ENCODE measurements at places on chromosomes 3 and 15.

- no peak for DNase-seq
Observed at GRCh38 chr3:2945121-2945520, 165.1 kb downstream of the IL5RA start.

- no peak for DNase-seq
Observed at GRCh38 chr3:16337856-16338540, 73.0 kb downstream of the OXNAD1 start.

GRCh38 chr3:58487140-58487886 lies 4.6 kb upstream of the KCTD6 start:
- no peak for DNase-seq

DNA sequence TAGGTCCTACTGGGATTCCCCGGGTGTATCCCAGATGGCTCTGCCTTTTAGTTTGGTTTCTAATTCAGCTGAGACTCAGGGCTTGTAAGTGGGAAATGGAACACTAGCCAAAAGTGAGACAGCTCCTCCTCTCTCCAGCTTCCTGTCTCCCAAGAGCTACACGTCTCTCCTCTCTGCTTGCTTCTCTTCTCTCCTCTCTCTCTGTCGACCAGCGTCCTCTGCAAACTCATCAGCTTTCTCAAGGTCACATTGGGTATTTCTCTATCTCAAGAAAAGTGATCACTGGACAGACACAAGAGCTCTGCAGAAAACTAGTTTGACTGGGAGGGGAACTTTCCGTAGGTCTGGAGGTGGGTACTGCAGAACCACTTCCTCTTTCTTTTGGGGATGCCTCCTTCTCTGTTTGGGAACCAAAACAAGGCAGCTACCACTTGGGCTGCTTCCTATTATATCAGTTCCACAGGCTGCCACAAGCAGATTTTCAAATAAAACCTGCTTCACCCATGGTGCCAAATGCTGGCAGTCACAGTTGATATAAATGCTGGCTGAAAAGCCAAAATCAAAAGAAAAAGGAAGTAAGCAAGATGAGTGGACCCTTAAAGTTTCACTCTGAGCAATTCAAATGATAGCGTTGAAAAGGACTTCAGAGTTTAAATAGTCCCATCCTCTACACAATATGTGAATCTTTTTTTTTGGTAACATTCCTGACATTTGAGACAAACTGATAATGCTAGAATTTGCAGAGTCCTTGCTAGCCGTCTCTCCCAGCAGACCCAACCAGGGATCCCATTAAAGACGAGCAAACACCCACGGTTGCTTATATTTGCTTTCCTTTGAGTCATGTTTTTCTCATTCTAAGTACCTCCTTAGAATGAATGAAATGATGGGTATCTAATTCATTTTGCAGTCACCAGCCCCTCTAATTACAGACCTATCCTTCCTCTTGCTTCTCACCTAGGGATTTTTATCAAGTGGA lies 7.2 kb upstream of the DYNC1LI1 start:
- peak; percentile 23 for DNase-seq

GRCh38 chr3:124250053-124250452 lies 258.1 kb upstream of the ROPN1 start:
- no peak for DNase-seq

GRCh38 chr3:181855825-181856224 lies 144.1 kb downstream of the SOX2 start:
- no peak for DNase-seq

DNA sequence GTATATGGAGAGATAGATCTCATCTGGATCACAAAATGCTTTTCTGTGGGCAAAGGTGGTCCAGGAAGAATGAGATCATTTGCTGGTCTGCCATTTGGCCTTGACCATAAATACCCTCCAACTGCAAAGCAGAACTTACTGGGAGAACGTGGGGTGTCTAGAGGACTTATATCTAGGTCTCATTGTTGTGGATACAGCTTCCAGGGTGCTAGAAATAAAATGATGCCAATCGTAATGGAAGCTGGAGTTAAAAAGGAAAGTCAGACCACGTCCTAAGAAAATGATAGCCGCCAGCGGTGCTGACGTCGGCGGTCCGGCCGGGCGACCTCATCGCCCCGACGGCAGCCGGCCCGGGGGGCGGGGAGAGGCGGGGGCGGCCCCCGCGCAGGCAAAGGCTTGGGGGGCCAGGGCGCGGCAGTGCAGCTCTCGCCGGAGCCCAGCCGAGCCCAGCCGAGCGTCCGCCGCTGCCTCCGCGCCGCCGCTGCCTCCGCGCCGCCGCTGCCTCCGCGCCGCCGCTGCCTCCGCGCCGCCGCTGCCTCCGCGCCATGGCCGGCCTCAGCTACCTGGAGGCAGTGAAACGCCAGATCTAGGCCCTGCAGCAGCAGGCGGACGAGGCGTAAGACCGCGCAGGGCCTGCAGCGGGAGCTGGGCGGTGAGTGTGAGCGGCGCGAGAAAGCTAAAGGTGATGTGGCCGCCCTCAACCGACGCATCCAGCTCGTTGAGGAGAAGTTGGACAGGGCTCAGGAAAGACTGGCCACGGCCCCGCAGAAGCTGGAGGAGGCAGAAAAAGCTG lies 89.5 kb downstream of the EOMES start:
- DNase-seq: no peak

DNA sequence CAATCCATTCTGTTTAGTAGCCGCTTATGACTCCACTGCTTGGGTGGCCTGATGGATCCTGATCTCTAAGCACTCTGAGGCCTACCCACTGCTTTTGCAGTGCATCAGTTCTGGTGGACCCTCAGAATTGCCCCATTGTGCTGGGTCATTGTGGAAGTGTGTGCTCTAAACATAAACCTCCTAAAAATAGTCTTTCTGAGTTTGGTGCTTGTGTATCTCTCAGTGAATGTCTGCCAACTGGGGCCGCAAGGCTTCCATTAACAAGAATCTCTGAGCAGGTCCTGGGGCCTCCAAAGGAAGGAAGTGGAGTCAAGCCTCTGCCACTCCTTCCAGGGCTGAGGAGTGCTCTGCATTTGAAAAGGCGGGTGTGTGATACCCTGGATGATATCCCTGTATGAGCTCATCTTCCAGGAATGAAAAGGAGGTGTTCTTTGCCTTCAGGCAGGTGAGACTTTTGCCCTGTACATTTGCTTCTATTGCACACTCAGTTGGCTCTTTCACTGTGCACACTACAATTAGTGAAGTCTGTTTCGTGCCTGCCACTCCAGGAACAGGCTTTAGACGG lies 80.0 kb upstream of the CACNA2D3 start:
- DNase-seq: no peak

DNA sequence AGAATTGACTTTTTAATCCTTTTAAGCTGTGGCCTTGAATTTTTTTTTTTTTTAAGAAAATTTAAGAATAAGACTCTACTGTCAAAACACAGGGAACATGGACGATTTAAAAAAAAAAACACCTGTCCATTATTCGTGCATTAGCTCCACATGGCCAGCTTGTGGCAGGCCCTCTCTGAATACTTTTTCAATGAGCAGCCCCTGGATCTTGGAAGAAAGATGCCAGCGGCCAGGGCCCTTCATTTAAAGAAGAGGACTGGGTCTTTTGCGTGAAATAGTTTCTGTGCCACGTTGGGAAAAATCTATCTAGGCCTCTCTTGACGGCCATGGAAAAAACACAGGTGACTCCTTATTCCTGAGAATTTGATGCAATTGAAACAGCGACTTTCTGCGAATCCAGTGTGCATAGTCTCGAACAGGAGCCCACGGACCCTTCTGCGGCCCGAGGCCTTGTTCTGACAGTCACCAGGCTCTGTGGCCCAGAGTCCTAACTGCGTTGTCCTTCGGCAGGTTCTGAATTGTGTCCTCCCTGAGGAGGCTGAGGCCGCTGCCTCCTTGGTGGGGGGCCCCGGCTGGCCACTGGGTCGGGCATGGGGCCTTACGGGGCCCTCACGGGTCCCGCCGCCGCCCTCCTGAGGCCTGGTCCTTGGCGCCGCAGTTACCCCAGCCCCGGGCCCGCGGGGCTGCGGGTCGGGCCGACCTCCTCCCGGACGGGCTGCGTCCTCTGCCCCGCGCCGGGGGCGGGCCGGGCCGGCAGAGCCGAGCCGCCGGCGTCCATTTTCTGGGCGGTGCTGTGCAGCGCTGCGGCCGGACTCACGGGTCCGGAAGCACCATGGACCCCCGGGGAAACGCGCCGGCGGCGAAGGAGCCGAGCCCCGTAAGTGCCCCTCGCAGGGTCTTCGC lies 33.5 kb downstream of the ZBTB38 start:
- DNase-seq: no peak

DNA sequence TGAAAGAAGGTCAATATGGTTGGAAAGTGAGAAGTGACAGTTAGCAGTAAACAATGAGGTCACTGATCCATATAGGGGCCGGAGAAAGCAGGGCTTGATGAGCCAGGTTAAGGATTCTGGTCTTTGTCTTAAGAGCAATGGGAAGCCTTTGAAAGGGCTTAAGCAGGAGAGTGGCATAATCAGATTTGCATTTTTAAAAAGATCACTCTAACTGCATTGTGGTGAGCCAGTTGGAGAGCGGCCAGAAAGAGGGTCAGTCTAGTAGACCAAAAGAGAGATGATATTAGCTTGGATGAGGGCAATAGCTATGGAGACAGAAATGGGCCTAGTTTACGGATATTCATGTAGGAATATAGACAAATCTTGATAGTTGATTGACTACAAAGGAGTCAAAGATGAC lies 46.6 kb downstream of the CPNE4 start:
- DNase-seq: no peak

GRCh38 chr3:184584464-184584891 lies 22.9 kb downstream of the EPHB3 start:
- no peak for DNase-seq

DNA sequence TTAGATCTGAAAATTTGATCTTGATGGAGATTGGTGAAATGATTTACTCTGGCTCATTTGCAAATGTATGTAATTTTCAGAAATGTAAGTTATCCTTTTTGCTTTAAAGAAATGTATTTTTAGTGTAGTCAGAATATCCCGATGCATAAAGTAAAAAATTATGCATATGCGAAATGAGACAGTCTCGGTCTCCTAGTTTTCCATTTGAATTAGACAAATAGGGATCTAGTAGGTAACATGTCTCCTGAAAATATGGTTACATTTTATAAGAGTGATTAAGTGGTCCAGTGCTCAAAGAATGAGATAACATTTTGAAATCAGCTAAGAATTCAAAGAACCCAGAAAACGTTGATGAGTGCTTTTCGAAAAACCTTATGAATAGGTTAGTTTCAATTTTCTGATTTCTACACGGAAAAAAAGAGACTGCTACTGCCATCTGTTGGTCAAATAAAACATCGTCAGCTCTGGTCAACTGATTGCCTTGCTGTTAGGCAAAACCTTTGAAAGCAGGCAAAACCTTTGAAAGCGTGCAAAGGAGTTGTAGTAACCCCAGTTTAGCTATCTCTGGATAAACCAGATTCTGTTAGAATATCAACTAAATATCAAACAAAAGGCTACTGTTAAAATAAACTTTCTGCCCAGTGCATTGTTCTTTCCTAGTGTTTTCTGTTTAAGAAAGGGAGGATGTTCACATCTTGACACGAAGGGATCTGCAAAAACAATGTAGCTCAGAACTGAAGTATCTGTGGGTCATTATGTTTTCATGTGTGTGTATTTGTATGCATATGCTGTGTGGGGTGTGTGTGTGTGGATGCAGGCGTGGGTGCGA lies 59.3 kb upstream of the CHMP2B start:
- peak; percentile 60 for DNase-seq

GRCh38 chr3:186996356-186996755 lies 66.0 kb downstream of the ST6GAL1 start:
- no peak for DNase-seq

DNA sequence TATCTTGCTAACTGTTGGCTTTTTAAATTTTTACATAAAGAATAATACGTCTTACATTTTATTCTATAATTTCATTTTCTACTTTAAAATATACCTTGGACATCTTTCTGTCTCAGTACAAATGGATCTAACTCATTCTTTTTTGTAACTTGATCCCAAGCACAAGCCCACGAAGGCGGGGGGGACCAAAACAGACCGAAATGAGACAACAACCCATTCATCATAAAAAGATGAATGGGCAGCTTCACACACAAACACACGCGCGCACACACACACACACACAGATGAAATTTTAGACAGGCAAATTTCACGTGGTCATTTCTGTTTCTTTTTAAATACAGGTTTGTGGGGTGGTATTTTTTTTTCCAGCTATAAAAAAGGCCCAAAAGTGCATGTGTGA lies 271.3 kb upstream of the TOPAZ1 start:
- no peak for DNase-seq

DNA sequence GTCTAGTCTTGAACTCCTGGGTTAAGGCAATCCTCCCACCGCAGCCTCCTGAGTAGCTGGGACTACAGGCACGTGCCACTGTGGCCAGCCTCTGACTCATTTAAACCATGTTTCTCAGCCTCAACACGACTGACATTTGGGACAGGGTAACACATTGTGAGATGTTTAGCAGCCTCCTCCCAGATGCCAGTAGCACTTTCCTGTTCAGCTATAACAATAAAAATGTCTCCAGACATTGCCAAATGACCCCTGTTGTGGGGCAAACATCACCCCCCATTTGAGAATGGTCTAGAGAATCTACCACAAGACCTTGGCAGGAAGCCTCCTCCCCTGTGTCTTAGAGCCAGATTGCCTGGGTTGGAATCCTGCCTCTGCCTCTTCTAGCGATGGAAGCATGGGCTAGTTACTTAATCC lies 8.4 kb downstream of the TMEM40 start:
- DNase-seq: no peak

GRCh38 chr3:179884136-179884535 lies 152.6 kb downstream of the PEX5L start:
- DNase-seq: no peak

- peak; percentile 2 for DNase-seq
Observed at GRCh38 chr3:19945969-19946831, 697 bp upstream of the RAB5A start.

DNA sequence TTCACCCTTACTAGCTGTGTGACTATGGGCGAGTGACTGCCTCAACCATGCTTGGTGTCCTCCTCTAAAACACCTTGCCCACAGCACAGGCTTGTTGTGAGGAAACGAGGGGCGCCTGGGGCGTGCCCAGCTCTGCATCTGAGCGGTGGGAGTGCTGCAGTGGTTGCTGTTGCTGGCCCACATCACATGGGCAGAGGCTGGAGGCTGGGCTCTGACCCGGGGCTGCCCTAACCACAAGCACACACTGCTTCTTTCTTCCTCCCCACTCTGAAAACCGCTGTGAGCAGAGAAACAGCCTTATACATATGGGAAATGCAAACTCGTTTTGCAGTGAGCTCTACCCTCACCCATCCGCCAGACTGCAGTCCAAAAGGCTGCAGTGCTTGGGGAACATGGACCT lies 74.8 kb upstream of the RPL32 start:
- DNase-seq: no peak

DNA sequence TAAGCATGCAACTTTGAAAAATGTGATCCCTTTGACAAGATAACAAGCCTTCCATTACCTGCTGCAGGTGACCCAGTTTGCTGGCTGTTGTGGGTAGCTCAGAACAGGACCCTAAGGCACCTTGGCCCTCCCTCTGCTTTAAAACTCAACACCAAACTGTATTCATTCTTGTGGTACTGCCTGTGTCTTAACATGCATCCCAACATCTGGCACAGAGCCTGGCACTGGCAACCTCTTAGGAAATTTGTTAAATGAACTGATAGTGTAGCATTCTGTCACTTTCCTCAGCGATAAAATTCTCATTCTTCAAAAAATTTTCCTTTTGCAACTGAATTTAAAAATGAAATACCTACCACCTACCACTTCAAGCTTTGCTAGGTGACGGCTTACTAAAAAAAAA lies 287.3 kb upstream of the ADAMTS9 start:
- DNase-seq: peak; percentile 37

All from putamen (tissue), 1 donor.